Hepatocyte (in vitro differentiated cells): ENCODE measurements at places on chromosomes 3 and 15.

DNA sequence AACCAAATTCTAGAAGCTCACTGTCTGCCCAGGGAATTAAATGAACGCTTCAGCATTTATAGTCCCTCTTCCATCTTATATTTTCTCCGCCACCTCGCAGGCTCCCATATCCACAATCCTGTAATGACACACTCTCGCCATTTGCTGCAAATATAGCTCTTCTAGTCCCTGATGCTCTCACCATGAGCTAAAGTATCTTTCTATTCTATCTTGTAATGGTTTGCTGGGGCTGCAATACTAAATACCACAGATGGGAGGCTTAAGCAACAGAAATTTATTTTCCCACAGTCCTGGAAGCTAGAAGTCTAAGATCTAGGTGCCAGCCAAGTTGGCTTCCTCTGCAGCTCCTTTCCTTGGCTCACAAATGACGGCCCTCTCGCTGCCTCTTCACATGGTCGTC, 106.9 kb upstream of the NPHP3 start:
- DNase-seq = no peak

GRCh38 chr3:170558427-170558826, 27.4 kb downstream of the SLC7A14 start:
- DNase-seq = no peak

GRCh38 chr3:67305922-67306321, 307.8 kb downstream of the KBTBD8 start:
- no peak for DNase-seq

- no peak for DNase-seq
These were observed 2.0 kb downstream of the ANKRD28 start for GRCh38 chr3:15795651-15796308.
